G401 (cell line): ENCODE measurements at places on chromosomes 12 and 14. TPM values are rescaled to one million over a fixed set of nuclear protein-coding genes. Genes with fewer than 3 reads are reported as not detected.

DNA sequence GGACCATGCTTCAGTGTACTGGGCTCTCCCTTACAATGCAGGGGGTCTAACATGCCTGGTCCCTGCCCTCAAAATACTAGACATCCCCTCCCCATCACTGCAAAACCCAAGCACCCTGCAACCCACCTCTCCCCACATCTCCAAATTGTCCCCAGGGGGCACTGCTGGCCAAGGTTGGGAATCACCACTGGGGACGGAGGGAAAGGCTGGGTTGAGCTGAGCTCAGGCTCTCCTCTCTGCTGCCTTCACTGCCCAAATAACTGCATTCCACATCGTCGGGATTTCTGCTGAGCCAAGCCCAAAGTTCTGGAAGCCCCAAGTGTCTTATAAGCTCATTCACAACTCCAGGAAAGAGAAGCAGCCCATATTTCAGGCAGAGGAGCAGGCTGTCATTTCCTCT, 69.6 kb downstream of the NT5DC3 start:
- DNase-seq = peak; percentile 13

- peak; percentile 80 for DNase-seq
Observed at GRCh38 chr14:94132285-94132887, 3.0 kb upstream of the IFI27L2 start.

DNA sequence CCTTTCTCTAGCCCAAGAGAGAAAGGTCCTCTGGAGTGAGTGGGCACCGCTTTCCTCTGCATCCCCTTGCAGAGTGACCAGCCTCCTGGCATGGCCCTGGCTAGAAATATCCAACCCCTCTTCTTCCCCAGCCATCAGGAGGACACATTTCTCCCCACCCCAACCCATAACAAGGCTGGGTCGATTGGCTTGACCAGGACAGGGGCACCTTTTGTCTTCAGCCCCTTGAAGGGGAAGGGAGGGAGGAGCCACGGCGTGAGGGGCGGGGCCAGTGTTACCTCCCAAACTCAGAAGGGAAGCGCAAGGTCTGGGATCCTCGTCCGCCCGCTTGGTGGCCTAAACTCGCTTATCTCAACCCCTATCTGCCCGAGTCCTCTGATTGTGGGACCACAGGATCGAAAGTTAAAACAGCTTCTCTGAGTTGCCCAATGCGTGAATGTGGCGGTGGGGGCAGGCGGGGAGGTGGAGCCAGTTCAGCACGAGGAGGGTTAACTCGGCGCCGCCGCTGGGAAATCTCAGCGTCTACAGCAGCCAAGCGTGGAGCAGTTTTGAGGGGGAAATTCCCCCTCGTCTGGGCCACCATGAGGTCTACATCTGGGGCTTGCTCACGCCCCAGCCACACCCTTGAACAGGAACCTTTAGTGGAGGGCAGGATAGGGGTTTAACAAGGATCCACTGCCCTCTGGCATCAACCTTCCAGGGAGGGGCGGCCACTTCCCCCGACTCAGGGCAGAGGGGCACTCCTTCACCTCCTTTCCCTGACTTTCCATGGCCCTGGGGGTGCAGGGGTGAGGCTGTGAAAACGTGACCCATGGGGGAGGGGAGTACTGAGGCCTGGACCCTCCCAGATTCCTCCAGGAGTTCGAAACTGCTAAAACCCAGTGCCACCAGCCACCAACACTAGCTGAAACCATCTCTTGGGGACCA, 795 bp downstream of the STAT6 start:
- DNase-seq = no peak

DNA sequence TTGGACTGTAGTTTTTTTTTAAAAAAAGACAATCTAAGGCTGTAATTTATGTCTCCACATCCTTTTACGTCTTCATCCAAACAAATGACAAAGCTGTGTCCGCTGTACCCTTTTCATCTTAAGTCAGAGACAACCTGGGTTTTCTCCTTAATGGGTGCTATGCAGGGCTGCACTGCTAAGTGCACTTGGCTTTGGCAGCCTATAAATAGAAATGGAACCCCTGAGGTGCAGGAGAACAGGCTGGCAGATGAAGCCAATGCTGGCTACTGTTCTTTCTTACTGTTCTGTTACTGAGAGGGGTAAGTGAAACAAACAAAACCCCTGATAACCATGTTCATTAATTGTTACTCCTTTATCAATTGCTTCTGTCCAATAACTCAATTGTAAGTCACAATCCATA, 47.1 kb upstream of the KICS2 start:
- peak; percentile 21 for DNase-seq

DNA sequence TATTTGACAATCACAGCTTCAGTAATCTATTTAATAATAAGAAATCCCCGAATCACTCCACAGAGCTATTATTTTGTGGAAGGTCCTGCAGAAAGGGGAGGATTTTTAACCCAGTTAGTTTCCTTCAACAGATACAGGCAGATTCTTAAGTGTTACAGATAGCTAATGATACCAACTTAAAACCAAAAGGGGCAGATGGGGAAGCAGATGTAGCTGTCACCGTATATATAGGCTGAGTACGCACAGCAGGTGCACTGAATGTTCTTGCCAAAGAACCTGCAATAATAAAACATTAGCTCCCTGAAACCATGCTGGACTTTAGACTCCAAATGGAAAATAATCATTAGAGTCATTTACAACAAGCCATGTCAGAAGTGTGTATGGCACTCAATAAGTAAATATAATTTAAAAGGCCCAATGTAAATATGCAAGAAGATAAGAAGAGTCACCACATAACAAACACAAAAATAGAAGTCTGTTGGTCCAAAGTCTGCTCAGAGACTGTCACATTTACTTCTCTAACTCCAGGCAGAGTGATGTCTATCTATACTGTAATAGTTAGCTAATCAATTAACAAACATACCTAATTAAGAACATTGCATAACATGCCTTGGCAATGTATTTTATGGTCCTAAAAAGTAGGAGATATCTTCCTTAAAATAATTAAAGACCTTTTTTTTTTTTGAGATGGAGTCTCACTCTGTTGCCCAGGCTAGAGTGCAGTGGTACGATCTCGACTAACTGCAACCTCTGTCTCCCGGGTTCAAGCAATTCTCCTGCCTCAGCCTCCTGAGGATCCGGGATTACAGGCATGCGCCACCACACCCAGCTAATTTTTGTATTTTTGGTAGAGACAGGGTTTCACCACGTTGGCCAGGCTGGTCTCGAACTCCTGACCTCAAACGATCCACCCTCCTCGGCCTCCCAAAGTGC, 78.8 kb downstream of the SEC23A start:
- peak; percentile 29 for DNase-seq

DNA sequence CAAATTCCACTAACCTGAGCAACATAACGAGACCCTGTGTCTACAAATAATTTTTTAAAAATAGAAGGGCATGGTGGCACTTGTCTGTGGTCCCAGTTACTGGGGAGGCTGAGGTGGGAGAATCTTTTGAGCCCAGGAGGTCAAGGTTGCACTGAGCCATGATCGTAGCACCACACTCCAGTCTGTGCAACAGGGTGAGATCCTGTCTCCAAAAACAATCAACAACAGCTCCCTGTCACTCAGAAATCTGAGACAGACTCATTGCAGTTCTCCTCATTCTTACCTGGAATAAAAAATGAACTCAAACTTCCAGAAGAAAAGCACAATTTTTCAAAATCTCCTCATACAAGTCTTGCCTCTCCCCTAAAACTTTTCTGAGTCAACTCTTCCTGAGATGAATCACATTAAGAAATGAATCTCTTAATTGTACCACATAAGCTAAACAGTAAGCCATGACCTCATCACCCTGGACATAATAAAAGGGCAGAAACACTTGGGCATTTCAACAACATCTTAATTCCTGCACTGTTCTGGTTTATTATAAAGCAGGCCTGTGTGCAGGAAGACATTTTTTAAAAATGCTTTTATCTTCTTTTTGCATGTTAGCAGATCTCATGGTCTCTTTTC, 214.3 kb upstream of the CDKN3 start:
- DNase-seq = no peak

- DNase-seq = no peak
Observed at GRCh38 chr12:89343127-89343526, 9.2 kb downstream of the DUSP6 start.

- DNase-seq = peak; percentile 89
Observed at GRCh38 chr14:20610002-20610765, 19.0 kb upstream of the RNASE12 start.

GRCh38 chr12:26987634-26988424, 26.4 kb downstream of the TM7SF3 start:
- DNase-seq = no peak

Gene SYCP3
- total RNA-seq = not detected in 2 replicates

Gene GLI1
- 4.7 and 6.4 TPM in 2 replicates for total RNA-seq

Gene EML5
- not detected in 2 replicates for total RNA-seq

Gene RNFT2
- 5.3 and 7.8 TPM in 2 replicates for total RNA-seq

Gene PDE3A
- not detected in 2 replicates for total RNA-seq
